ENCODE measurements at places on chromosomes 12 and 14. TPM values are rescaled to one million over a fixed set of nuclear protein-coding genes. Genes with fewer than 3 reads are reported as not detected.

Gene C3AR1
- total RNA-seq: 0.58 TPM

Gene RIN3
- 2.6 TPM for total RNA-seq

Gene LIN7A
- total RNA-seq: not detected

Gene GPR84
- total RNA-seq: not detected

GRCh38 chr14:54690887-54691286, 124.0 kb downstream of the SAMD4A start:
- DNase-seq: no peak

GRCh38 chr14:69519204-69520100, 34.9 kb downstream of the PLEKHD1 start:
- DNase-seq: peak; percentile 8

- DNase-seq: peak; percentile 93
Measured at GRCh38 chr12:57087691-57088353, 1.1 kb upstream of the NAB2 start.

GRCh38 chr12:12616512-12617310, 5.0 kb downstream of the CREBL2 start:
- DNase-seq: no peak

- DNase-seq: peak; percentile 80
Measured at GRCh38 chr12:7142056-7142644, 12.0 kb downstream of the CLSTN3 start.

GRCh38 chr12:120554678-120555077, 20.5 kb downstream of the RNF10 start:
- DNase-seq: no peak

GRCh38 chr12:88445705-88446394, 134.4 kb downstream of the KITLG start:
- DNase-seq: no peak

- no peak for DNase-seq
Measured at GRCh38 chr12:131921866-131922769, 7.0 kb upstream of the PUS1 start.

GRCh38 chr12:3995306-3995705, 122.1 kb upstream of the PARP11 start:
- DNase-seq: no peak

GRCh38 chr12:26659930-26660329, 173.1 kb downstream of the ITPR2 start:
- no peak for DNase-seq

All from SK-MEL-5 (cell line).